ENCODE measurements at places on chromosomes 1 and 21.

GRCh38 chr1:204523605-204524215 lies 7.5 kb downstream of the MDM4 start:
- DNase-seq: no peak

GRCh38 chr1:83802023-83802422 lies 196.9 kb downstream of the TTLL7 start:
- DNase-seq: peak; percentile 30

GRCh38 chr1:182599339-182599738 lies 4.8 kb downstream of the RGS16 start:
- DNase-seq: no peak

DNA sequence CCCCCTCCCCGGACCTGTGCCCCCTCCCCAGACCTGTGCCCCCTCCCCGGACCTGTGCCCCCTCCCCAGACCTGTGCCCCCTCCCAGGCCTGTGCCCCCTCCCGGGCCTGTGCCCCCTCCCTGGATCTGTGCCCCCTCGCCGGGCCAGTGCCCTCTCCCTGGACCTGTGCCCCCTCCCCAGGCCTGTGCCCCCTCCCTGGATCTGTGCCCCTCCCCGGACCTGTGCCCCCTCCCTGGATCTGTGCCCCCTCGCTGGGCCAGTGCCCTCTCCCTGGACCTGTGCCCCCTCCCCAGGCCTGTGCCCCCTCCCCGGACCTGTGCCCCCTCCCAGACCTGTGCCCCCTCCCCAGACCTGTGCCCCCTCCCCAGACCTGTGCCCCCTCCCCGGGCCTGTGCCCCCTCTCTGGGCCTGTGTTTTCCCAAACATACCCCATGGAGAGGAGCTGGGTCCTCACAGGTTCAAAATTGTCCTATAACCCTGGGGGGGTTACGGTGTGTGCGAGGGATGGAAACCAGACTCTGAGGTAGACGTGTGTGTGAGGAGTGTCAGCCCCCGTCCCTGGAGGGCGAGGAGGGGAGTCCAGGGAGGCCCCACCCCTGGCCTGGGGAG lies 47.6 kb upstream of the POFUT2 start:
- no peak for DNase-seq

DNA sequence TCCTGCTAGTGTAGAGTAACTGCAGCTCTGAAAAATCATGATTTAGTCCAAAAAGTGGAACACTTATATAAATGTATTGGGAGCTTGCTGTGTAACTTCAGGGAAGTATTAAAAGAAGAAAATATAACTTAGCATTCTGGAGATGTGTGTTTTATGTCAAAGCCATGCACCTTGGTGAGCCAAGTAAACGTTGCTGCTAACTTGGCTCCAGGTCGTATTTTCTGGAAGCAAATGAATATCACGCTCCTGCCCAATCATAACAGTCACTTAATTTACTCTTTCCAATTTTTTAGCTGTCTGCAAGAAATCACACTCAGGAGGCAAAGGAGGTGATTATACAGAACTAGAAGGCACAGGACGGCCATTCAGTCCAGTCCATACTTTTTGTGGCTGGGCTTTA lies 61.1 kb downstream of the DOP1B start:
- DNase-seq: no peak

DNA sequence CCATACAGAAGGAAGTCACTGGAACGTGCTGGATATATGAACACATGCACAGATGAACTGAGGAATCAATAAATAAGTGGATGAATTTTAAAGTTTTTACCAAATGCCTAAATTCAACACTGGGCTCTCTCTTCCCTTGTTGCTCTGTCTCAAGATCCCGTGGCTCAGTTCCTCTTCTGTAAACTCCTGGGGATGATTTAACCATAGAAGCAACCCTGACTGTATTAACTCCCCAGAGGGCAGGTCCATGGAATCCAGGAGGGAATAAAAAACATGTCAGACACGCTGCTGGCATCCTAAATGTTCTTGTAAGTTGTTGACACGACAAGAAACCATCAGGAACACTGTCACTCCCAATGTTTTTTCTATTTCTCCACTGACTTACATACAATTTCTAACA lies 45.3 kb upstream of the GPR157 start:
- DNase-seq: no peak

DNA sequence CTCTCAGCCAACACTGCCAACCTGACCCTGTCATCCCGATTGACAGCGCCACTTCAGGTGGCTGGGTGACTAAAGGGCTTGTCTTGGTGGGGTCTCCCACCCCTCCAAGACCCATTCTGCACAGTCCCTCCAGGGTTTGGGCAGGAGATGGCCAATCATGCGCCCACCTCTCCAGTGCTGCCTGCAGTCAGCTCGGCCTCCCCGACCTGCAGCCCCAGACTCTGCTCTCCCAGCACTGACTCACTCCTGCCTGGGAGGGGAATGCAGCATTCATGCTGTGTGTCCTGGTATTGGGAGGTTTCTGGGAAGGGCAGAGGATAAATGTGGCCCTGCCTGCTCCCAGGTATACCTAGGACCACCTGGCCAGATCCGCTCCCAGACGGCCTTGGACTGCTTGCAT lies 9.7 kb downstream of the TMEM81 start:
- DNase-seq: no peak

GRCh38 chr1:46193984-46194570 lies 4.2 kb downstream of the POMGNT1 start:
- no peak for DNase-seq

- no peak for DNase-seq
These were observed 156.5 kb downstream of the PCNX2 start for GRCh38 chr1:233138788-233139585.

GRCh38 chr1:199089393-199090122 lies 450.7 kb downstream of the PTPRC start:
- no peak for DNase-seq

DNA sequence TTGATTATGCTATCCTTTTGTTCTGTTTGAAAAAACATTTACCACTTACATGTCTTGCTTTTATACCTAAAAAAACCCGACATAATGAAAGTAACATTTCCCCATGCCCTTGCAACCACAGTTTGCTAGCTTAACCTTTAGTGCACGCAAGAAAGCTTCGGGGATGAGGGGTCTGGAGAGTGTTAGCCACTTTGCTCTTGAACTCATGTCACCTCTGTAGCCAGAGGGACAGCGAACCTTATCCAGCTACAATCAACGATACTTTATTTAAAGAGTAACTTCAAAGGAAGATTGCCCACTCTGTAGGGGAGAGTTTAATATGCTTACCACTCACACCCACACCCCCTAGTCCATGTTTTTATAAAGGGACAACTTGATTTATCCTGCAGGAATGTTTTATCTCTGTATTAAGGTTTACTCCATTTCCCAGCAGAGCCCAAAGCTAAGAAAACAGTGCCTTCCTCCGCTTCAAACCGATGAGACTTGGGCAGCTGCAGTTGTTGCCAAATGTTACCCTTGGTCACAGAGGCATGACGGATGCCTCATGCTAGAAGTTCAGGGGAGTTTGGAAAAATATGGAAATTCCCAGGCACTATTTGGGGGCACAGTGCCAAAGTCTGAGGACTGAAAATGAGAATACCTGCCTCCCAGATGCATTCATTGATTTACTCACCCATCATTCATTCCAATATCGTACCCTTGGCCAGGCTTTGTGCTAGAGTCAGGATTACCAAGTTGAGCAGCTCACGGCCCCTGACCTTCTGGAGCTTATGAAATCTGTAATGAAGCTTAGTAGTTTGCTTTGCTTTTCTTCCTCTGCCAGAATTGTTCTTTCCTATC lies 61.4 kb upstream of the VCAM1 start:
- no peak for DNase-seq

GRCh38 chr1:55926906-55927471 lies 652.4 kb downstream of the PLPP3 start:
- DNase-seq: no peak

GRCh38 chr1:229863651-229864545 lies 203.1 kb upstream of the GALNT2 start:
- DNase-seq: no peak

DNA sequence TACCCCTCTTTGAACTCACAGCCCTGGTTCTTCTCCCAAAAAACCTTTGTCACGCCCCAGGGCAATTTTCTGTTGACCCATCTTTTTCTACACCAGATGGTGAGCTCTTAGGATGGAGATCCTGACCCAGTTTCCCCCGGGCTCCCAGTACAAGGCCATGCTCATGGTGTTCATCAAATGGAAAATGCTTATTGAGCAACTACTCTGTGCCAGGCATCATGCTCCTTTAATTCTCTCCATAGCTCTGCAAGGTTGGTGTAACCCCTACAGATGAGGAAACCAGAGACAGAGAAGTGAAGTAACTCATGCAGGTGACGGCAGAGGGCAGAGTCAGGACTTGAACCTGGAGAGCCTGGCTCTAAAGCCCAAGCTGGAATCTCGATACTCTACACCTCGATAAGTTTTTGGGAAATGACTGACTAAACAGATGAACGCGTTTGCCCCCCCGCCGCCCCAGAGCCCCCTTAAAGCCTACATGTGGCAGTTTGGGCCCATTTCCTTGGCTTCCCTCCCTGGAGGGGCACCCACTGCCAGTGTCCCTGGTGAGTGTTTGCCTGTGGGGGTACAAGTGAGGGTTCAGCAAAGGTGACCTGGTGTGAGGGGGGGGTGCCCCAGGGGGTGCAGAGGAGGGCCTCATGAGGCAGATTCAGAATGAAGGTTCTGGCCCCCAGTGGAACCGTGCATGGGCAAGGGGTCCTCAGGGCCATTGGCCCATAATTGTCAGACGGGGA lies 30.2 kb upstream of the RUNX3 start:
- no peak for DNase-seq

GRCh38 chr21:45839274-45839673 lies 142.3 kb upstream of the COL6A1 start:
- no peak for DNase-seq

DNA sequence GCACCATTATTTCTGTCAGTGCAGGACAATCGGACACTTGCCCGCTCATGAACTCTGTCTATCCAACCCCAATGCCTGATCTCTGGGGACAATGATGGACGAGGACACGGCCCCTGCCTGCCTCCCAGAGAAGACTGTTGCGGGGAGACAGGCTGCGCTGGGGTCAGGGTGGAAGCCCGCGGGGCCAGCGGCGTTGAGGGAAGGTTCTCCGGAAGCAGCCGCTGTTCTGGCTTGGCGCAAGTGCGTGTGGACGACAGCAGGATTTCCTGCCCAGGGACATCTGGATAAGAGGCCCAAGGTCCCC lies 18.8 kb downstream of the RHBG start:
- no peak for DNase-seq

DNA sequence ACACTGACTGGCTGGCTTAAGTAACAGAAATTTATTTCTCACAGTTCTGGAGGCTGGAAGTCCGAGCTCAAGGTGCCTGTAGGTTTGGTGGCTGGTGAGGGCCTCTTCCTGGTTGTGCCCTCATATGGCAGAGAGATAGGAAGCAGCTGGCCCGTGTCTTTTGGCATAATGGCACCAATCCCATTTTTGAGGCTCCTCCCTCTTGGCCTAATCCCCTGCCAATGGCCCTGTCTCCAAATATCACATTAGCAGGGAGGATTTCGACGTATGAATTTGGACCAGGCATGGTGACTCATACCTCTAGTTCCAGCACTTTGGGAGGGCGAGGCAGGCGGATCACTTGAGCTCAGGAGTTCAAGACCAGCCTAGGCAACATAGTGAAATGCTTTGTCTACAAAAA lies 37.4 kb downstream of the AGPAT3 start:
- DNase-seq: no peak

- DNase-seq: no peak
These were observed 256.8 kb upstream of the C1orf105 start for GRCh38 chr1:172163498-172164215.

DNA sequence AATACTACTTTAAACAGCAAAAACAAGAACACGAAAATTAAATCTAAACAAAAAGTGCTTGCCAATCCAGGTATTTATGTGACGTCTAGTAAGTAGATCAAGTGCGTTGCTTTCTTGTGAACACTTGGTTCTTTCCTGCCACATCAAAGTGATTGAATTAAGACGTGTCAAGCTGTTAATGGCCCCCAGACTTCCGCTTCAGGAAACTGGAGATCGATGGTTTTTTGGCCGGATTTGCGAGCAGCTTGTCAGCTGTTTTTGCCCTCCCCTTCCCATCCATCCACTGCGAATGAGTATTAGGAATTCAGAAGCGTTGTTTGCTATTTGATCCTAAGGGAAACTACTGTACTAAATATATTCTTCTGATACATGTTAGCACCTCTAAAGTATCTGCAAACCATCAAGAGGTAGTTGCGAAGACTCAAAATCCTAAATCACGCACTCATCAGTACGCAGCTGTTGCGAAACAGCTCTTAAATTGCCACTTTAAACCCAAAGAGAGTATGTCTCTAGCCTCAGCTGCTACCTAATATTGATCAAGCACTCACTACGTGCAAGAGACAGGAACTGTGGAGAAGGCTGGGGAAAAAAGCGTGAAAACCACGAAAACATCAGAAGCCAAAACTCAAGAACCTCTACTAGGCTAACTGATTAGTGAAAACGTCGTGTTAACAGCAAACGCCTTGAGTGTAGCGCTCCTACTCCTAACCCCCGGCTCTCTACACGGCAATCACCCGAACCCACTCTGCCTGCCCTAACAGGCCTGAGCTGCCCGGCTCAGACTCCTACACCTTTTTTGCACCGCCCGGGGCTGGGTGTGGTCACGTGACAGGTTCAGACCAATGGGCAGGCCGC lies 473 bp upstream of the BRDT start:
- DNase-seq: peak; percentile 97

DNA sequence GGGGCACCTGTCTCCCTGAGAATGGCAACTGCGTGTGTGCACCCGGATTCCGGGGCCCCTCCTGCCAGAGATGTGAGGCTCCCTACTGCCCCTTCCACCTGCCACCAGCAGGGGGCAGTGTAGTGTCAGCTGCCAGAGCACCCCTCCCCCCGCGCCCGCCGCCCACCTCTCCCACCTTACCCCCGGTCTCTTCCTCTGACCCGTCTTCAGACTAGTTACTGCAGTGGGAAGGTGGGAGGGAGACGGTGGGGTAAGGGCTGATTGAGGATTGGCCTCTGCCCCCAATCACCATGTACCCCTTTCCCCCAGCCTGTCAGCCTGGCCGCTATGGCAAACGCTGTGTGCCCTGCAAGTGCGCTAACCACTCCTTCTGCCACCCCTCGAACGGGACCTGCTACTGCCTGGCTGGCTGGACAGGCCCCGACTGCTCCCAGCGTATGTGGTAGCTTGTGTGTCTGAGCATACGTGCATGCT lies 10.1 kb upstream of the LRRC71 start:
- peak; percentile 5 for DNase-seq

DNA sequence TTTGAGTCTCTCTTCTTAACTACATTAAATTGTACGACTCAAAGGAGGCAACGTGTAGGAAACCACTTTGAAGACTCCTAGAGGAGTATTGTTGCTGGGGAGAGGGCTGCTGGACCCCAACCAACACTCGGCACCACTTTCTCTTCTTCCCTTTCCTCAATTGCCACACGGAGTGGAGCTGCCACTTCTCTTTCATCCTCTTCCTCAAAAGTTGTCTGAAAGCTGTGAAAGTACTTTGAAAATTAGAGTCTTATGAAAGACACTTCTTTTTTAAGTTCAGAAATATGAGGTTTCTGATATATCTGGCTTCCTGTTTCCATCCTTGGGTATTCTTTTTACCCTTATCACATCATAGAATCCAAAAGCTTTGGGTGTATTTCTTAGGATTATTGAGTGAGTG lies 59.5 kb downstream of the MRPS6 start:
- DNase-seq: no peak

GRCh38 chr1:150613061-150613920 lies 16.1 kb downstream of the ENSA start:
- DNase-seq: peak; percentile 52
